ENCODE measurements at places on chromosomes 2 and 18.

- DNase-seq, result no peak
Measured at GRCh38 chr2:182550234-182550633, 123.4 kb upstream of the PDE1A start.

GRCh38 chr2:166637051-166637450 lies 143.0 kb upstream of the SCN7A start:
- DNase-seq, result no peak

- no peak for DNase-seq
Measured at GRCh38 chr2:159045545-159046454, 77.4 kb downstream of the TANC1 start.

- no peak for DNase-seq
Measured at GRCh38 chr2:164779383-164780057, 62.1 kb downstream of the COBLL1 start.

DNA sequence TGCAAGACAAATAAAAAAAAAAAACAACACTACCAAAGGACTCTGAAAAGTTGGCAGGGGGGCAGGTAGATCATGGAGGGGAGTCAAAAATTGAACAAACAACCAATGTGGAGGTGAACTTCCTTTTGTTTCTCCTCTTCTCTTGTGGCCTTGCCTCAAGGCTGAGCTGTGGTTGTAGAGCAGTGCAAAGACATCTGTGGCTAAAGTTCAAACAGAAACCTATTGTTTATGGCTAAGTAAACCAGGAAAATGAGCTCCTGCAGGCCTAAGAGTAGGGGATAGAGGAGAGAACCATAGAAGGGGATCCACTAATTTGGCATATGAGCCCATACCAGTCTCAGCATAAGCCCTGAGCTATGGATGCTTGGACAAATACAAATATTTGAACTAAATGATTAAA lies 40.2 kb upstream of the EGR4 start:
- DNase-seq, result no peak

DNA sequence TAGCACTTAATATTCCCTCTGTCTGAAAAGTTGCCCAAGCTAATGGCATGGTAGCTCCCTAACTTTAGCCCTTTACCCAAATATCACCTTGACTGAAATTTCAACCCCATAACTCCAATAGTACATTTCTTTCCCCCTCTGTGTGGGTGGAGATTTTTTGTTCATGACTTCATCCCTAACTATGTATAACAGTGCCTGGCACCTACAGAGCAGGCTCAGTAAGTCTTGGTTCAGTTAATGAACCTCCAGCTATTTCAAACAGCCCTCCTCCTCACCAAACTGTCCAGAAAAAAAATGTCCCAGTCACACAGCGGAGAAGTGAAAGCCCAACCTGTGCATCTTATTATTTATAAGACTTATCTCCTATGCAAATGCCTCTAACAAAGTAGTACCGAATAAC lies 18.6 kb downstream of the BUB1 start:
- no peak for DNase-seq

DNA sequence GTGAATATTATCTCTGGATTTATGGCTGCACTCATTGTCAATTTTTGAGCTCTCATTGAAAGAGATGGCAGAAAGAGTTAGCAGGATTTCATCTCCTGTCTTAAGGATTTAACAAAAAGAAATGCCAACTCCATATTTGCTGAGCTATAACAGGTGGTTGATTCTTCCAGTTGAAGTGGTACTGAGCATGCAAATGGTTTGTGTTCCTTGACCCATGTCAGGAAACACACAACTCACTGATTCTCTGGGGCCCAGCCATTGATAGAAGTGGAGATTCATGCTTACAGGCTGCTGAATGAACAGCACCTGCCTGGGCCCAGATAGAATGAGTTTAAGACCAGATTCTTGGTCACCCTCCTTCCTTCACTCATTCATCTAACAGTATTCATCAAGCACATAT lies 128.8 kb downstream of the CERS6 start:
- DNase-seq, result no peak

DNA sequence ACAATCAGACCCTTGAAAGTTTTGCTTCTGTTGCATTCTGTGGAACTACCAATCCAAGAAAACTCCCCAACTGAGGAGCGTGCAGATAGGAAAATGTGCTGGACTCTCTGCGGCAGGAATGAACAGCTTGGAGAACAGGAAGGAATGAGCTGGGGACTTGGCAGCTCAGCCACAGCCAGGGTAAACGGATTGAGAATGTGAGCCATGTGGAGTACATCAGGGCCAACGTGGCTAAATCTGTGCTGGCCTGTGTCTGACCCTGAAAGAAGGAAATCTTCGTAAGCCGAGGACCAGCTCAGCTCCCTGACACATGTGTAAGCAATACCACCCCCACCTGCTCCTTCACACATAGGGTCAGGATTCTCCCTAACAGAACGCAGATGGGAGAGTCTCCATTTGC lies 1023.7 kb downstream of the BCL11A start:
- no peak for DNase-seq

DNA sequence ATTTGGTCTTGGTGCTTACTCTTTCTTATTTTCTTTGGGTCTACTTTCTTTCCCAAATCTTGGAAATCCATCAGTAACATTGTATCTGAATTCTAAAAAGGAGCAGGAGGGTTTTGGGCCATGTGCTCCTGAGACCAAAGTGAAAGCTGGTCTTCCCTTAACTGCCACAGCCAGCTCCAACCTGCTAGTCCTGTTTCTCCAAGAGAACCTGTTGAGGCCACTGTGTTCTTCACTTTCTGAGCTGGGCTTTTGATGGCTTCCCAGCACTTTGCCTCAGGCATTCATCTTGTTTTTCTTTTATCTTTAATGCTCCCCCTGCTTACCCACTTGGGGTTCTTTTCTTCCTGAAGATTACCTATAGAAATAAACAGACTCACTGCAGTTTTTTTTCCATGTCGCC lies 53.3 kb downstream of the ARHGAP28 start:
- no peak for DNase-seq

GRCh38 chr2:232028071-232028470 lies 66.6 kb downstream of the DIS3L2 start:
- no peak for DNase-seq

DNA sequence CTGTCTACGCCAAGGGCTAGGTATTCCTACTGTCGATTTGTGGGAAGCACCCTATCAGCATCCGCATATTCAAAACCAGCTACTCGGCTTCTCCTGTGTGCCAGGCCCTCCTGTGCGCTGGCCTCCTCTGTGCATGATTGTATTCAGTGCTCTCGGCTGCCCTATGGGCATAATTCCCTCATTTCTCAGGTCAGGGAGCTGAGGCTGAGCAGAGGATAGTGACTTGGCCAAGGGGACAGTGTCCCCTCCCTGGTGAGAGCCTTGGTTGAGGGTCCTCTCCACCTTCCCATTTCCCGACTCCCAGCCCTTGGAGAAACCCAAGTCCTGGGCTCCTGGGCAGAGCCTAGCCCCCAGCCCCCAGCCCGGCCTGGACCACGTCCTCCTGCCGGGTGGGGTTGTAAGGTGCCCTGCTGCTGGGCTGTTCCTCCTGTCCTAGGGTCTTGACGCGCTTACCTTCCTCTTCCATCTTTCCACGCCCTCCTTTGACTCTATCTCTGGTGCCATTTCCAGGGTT lies 6.3 kb upstream of the HS6ST1 start:
- DNase-seq, result no peak

DNA sequence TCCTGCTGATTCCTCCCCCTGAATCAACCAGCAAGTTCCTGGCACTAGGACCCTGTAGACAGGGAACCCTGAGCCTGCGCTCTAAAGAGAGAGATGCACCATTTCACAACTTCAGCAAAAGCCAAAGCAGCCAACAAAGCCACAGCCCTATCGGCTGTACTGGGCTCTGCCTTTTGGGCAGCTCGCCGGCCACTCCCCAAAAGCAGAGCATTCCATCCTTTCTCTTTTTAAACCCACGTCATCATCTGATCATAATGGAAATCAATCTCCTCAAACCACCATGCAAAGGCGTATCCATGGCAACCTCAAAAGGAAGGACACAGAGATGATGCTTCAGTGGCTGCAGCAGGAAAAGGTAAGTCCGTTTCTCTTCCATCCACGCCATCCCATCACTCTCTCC lies 5.3 kb upstream of the DCTN1 start:
- DNase-seq, result no peak

GRCh38 chr18:3104190-3105054 lies 91.5 kb upstream of the LPIN2 start:
- DNase-seq, result peak; percentile 65

DNA sequence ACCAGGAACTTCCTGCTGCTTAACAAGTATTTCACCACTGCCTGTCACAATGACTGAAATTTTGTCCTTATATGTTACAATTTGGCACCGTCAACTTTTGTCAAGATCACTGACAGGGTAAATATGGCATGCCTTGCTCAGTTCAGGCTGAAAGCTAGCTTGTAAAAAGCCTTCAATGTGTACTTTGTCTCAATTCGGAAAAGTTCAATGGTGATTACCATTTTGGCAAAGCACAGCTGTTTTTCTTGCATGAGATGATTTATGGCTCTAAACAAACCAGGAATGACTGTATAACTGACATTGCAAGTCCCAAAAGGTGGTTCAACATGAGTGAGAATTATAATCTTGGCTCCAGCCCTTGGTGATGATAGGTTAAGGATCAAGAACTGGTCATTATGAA lies 1255.2 kb downstream of the CNTNAP5 start:
- DNase-seq, result no peak

DNA sequence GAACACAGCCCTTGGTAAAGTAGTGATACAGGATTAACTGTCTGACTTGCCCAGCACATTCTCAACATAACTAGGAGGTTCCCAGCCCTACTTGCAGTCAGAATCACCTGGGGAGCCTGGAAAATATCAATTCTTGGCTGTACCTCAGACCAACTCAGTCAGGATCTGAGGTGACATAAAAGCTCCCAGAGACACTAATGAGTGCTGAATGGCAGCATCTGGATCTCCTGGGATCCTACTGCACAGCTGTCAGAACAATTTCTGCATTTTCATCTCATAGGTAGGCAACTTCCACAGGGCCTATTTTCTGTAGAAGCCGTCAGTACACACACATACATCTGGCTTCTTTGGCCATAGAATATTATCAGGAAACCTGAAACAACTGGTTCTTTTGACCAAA lies 138.8 kb downstream of the MYO5B start:
- DNase-seq, result no peak

DNA sequence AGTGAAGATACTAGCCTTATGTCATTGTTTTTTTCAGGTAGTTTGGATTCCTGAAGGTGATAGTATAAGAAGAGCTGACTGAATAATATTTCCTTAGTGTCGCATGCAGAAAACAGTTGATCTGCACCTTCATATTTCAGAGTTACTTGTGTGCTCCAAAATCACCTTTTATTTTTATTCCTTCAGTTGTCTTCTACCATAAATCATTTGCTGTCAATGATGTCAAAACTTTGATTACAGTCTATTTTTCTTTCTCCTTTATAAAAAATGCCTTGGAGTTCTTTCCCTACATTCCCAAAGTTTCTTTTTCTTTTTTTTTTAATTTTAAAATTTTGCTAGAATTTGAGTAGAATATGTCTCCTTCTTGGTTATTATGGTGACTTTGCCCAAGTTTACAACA lies 142.3 kb downstream of the GULP1 start:
- no peak for DNase-seq

DNA sequence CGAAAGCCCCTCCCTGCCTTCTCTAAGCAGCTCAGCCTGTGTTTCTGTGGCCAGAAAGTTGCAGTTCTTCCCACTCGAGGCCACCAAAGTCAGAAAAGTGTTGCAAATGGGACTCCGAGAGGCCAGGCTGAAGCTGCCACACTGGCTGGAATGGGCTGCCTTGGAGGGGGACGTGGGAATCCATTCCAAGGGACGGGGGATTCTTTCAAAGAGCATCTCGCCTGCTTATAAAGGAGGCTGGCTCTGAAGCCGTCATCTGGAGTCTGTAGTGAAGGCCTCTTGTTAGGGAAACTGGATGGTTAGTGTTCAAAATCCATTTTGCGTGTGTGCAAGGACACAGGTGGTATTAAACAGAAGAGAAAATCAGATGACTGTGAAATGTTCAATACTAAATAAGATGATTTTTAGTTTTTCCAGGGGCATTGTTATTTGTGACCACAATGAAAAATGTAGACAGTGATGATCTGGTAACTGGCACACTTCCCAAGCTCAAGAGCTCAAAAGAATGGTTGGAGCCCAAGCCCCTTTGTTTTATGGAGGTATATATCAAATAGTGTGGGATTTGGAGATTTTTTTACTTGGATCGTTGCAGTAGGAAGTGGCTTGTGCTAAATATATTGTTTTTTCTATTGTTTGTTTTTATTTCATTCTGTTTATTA lies 782 bp downstream of the FAM228B start:
- peak; percentile 23 for DNase-seq

DNA sequence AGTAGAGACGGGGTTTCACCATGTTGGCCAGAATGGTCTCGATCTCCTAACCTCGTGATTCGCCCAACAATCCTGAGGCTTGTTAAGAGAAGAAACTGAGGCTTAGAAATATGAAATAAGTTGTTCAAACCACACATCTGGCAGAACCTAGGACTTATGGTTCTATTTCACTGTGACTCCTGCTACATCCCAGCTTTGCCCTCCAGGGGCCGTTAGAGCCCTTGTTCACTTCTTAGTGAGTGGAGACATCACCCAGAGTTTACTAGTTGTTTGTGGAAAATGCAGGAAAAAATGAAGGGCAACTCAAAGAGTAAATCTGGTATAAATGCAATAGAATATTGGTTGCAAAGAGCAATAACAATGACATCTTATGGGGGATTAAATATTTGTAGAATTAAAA lies 43.9 kb downstream of the MARCHF4 start:
- no peak for DNase-seq

GRCh38 chr18:47936952-47937351 lies 6.5 kb upstream of the SMAD2 start:
- no peak for DNase-seq

DNA sequence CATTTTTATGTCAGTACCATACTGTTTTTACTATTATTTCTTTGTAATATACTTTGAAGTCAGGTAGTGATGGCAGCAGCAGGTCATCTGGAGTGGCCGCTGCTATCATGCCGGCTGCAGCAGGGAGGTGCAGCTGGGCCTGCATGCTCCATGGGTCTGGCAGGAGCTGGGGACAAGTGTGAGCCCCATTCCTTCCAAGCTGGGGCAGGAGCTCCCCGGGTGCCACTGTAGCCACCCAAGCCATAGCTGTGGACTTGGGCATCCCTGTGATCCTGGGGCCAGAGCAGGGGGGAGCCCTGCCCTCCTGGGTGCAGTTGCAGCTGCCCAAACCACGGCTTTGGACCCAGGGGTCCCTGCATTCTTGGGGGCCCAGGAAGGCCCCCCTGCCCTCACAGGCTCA lies 59.2 kb downstream of the CSRNP3 start:
- no peak for DNase-seq

DNA sequence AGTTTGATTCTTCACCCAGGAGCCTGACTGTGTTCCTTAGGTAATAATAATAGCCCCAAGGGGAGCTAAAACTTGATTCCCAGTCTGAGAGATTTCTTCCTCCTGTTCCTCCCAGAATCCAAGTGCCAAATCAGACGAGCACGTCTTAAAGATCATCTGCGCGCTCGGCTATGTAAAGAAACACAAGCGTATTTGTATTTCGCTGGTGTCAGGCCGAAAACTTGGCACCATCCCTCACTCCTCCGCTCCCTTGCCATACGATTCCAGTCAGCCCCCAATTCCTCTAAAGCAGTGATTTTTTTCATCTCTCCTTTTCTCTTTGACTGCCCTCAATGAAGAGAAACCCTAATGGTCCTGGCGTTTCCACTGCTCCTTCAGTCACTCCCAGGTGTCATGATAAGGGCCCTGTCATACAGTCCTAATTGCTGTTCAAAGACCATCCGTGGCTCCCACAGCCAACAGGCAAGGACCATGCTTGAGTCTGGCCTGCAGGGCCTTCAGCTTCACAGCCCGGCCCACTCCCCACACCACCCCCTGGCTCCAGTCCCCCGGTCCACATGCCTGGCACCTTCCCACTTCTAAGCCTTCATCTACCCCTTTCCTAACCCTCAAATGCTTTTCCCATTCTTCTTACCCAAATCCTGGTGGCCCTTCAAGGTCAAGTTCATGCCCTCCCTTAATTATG lies 130.8 kb upstream of the ID2 start:
- no peak for DNase-seq
